Activated naive CD8-positive, alpha-beta T cell treated with anti-CD3 and anti-CD28 coated beads for 36 hours (primary cell): ENCODE measurements at places on chromosomes 1 and 21.
A peak's percentile ranks its signal among the peaks of the same experiment; 100 is the strongest.

- no peak for DNase-seq
- H3K4me1 ChIP-seq, result peaks cover 40% of the 10 kb centered on the region
- H3K4me3 ChIP-seq, result no peak overlapping the region
- no peaks in the 10 kb centered on the region for H3K27me3 ChIP-seq
- H3K27ac ChIP-seq, result no peak overlapping the region
- peaks cover 14% of the 10 kb centered on the region for H3K36me3 ChIP-seq
Observed at GRCh38 chr1:107942814-107943213, 22.2 kb downstream of the VAV3 start.

DNA sequence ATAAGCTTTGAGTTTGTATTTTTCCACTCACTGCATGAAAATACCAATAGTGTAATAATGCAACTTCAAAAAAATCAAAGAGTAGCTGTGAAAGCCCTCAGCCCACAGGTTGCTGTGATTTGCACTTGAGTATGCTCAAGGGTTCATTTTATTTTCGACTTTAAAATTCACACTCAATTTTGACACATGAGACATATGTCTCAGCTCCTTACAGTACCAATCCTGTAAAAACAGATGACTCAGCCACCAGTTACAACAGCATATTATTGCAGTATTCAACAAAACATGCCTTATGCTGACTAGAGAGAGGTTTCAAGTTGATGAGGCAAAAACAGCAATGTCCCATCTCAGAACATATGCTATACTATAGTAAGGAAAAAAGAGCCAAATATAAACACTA, 66.1 kb downstream of the CYYR1 start:
- no peaks in the 10 kb centered on the region for H3K27me3 ChIP-seq
- no peaks in the 10 kb centered on the region for H3K4me1 ChIP-seq
- H3K27ac ChIP-seq, result no peak overlapping the region
- no peak overlapping the region for H3K4me3 ChIP-seq
- DNase-seq, result no peak

GRCh38 chr1:11946647-11947046, 12.1 kb downstream of the PLOD1 start:
- no peak overlapping the region for H3K27ac ChIP-seq
- H3K36me3 ChIP-seq, result peaks cover 22% of the 10 kb centered on the region
- no peak for DNase-seq
- no peak overlapping the region for H3K4me3 ChIP-seq
- H3K27me3 ChIP-seq, result no peaks in the 10 kb centered on the region

GRCh38 chr1:107047602-107048001, 8.9 kb upstream of the PRMT6 start:
- H3K27me3 ChIP-seq, result peaks cover 14% of the 10 kb centered on the region
- no peak overlapping the region for H3K4me3 ChIP-seq

- no peaks in the 10 kb centered on the region for H3K4me1 ChIP-seq
- no peak overlapping the region for H3K27ac ChIP-seq
- H3K4me3 ChIP-seq, result no peak overlapping the region
- DNase-seq, result no peak
- no peaks in the 10 kb centered on the region for H3K27me3 ChIP-seq
Observed at GRCh38 chr1:8329439-8329838, 11.5 kb downstream of the SLC45A1 start.

GRCh38 chr1:179234863-179235262, 5.4 kb upstream of the ABL2 start:
- no peaks in the 10 kb centered on the region for H3K36me3 ChIP-seq
- no peak overlapping the region for H3K4me3 ChIP-seq
- no peak overlapping the region for H3K27ac ChIP-seq
- no peak for DNase-seq
- H3K4me1 ChIP-seq, result peaks cover 8% of the 10 kb centered on the region

DNA sequence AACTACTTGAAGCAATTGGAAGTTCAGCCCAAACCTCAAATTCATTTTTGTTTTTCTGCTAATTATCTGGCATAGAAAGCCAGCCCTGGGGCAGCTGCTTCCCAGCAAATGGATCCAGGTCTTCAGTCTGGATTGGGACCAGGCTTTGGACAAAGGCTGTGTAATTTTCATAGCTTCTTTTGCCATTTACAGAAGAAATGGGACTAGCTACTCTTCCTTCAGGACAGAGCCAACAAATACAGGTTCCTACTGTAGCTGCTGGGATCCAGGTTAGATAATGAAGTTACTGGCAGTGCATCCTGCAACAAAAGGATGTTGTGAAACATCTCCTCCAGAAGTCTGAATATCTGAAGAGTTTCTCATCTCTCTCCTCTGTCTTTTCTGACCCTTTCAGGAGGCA, 171.5 kb upstream of the CAMK1G start:
- no peaks in the 10 kb centered on the region for H3K36me3 ChIP-seq
- no peak overlapping the region for H3K27ac ChIP-seq
- no peak for DNase-seq
- H3K4me1 ChIP-seq, result no peaks in the 10 kb centered on the region
- H3K4me3 ChIP-seq, result no peak overlapping the region

DNA sequence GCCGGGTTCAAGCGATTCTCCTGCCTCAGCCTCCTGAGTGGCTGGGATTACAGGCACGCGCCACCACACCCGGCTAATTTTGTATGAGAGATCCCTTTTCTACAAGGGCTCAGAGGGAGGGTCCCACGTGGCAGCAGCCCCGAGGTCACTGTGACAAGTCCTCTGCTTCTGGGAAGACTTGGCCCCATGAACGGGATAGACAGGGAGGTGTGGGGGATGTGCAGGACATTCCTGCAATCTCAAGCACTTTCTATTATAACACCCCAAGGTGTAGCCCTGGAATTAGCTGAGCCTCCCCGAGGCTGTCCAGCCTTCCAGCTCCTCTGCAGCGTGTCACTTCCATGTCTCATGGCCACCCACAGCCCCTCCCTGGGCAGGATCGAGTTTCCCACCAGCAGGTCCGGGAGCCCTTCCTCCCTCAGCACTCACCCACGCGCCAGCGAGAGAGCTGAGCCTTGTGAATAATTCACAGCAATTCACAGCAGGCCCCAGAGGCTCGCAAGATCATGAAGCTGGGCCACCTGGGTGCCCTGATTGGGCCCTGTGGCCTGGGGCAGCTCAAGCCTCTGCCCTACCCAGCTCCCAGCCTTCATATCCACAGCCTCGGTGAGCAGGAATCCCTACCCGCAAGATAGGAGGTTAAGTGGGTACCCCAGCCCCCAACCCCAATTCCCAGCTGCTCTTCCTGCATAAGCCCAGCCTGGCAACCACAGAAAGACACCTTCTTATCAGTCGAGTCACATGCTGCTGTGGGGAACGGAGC, 22.8 kb upstream of the RNU1-4 start:
- no peaks in the 10 kb centered on the region for H3K36me3 ChIP-seq
- no peak for DNase-seq
- no peaks in the 10 kb centered on the region for H3K4me1 ChIP-seq
- H3K27me3 ChIP-seq, result peaks cover 33% of the 10 kb centered on the region

DNA sequence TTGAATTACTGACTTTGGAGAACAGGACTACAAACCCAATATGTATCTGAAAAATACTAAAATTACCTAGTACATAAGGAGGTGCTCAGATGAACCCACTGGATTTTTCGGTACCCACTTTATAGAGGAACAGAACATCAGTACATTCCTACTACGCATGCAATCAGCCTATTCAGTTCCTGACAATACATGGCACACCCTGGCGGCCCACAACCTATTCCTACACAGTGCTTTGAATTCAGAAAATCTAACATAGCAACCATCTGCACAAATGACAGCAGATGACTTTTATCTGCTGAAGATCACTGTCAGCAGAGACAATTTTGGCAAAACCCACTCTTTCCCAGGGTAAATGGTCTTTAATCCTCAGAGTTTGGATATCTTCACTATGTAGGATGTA, 257.1 kb upstream of the GREM2 start:
- no peaks in the 10 kb centered on the region for H3K36me3 ChIP-seq
- H3K4me3 ChIP-seq, result no peak overlapping the region
- no peak for DNase-seq
- H3K27me3 ChIP-seq, result no peaks in the 10 kb centered on the region

- peak overlapping the region; percentile 99 for H3K4me3 ChIP-seq
- H3K27me3 ChIP-seq, result peaks cover 34% of the 10 kb centered on the region
- H3K4me1 ChIP-seq, result peaks cover 18% of the 10 kb centered on the region
- H3K36me3 ChIP-seq, result peaks cover 4% of the 10 kb centered on the region
- DNase-seq, result no peak
- no peak overlapping the region for H3K27ac ChIP-seq
Observed at GRCh38 chr1:156571261-156571852, 1.0 kb downstream of the IQGAP3 start.

GRCh38 chr1:209403921-209404320, 179.6 kb upstream of the CAMK1G start:
- no peaks in the 10 kb centered on the region for H3K36me3 ChIP-seq
- H3K4me3 ChIP-seq, result no peak overlapping the region
- H3K27ac ChIP-seq, result no peak overlapping the region
- no peak for DNase-seq

DNA sequence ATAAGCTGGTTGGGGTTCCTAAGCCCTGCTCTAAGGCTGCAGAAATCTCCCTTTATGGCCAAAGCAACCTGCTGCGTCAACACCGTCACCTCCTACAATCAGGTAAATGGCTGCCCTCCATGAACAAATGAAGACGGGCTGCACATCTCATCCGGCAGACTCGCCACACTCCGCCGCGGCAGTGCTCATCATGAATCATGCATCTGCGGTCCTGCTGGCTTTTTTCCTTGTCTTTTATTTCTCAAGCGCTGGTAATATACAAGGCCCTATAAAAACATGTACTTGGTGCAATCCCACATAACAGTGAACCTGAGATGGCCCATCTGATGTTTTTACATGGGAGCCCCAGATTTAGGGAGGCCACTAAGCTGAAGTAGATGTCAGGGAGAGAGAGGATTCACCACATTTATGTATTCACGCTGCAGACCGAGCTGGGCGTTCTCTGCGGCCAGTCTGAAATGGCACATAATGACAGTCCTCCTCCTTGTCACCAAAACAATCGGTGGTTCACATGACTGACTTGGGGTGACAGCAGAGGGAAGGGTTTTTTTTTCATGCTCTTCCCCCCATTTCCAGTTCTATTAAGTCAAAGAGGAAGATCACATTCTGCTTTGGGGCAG, 91.6 kb downstream of the KAZN start:
- no peak overlapping the region for H3K27ac ChIP-seq
- no peaks in the 10 kb centered on the region for H3K27me3 ChIP-seq
- no peaks in the 10 kb centered on the region for H3K4me1 ChIP-seq
- H3K36me3 ChIP-seq, result no peaks in the 10 kb centered on the region
- no peak for DNase-seq

DNA sequence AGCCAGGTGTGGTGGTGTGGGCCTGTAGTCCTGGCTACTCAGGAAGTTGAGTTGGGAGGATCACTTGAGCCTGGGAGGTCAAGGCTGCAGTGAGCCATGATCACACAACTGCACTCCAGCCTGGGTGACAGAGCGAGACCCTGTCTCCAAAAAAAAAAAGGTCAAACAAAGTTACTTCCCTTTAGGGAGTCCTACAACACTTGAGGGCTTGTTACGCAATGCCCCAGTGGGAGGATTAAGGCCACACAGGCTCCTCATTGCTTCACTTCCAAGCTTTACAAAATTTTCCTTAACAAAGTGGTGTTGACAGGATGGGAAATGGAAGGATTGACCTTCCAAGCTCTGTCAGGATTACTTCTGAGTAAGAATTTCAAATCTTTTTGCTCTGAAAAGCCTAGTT, 6.2 kb upstream of the EXTL1 start:
- no peak for DNase-seq
- peaks cover 21% of the 10 kb centered on the region for H3K4me1 ChIP-seq
- no peak overlapping the region for H3K27ac ChIP-seq
- H3K27me3 ChIP-seq, result no peaks in the 10 kb centered on the region

GRCh38 chr1:41330588-41331545, 30.4 kb upstream of the FOXO6 start:
- H3K4me1 ChIP-seq, result no peaks in the 10 kb centered on the region
- no peak overlapping the region for H3K4me3 ChIP-seq

DNA sequence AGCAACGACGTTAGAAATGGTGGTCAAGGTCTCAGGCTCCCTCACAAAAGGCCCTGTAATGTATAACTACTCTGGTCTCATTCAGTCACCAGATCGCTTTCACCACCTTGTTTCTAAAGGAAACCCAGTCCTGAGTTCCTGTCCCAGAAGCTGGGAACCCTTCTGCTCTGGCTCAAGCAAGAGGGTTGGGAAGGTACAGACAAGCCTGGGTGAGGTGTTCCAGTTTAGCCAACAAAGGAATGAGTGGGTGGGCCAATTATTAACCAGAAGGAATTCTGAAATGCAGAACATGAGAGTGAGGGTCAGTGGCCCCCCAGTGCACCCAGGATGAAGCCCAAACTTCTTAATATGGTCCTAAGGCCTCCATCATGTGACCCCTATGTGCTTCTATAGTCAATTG, 17.5 kb downstream of the TRABD2B start:
- peaks cover 4% of the 10 kb centered on the region for H3K4me1 ChIP-seq
- peaks cover 37% of the 10 kb centered on the region for H3K27me3 ChIP-seq
- no peak for DNase-seq

GRCh38 chr1:24289937-24290595, 29.1 kb upstream of the GRHL3 start:
- DNase-seq, result no peak
- H3K4me3 ChIP-seq, result no peak overlapping the region
- H3K36me3 ChIP-seq, result no peaks in the 10 kb centered on the region

GRCh38 chr1:68478662-68479061, 18.2 kb downstream of the DEPDC1 start:
- no peak overlapping the region for H3K27ac ChIP-seq
- H3K4me1 ChIP-seq, result no peaks in the 10 kb centered on the region
- H3K4me3 ChIP-seq, result no peak overlapping the region
- H3K27me3 ChIP-seq, result no peaks in the 10 kb centered on the region
- no peak for DNase-seq
- H3K36me3 ChIP-seq, result peaks cover 8% of the 10 kb centered on the region

DNA sequence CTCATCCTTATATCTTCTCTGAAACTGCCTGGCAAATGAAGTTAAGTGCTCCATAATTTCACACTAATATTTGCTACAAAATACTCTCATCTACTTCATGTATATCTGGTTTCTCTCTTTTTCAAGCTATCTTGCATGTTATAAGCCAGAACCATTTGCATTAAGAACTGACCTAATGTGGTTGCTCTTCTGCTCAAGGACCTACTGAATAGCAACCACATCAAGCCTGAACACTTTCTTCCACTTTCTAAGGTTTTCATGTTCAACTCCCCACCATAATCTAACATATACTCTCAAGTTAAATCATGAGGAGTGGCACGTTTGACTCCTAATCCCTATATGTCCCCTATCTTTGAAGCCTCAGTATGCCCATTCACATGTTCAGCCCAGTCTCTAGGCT, 27.2 kb downstream of the RGS1 start:
- DNase-seq, result no peak
- no peak overlapping the region for H3K27ac ChIP-seq
- H3K4me1 ChIP-seq, result peaks cover 24% of the 10 kb centered on the region
- peaks cover 4% of the 10 kb centered on the region for H3K27me3 ChIP-seq
- H3K36me3 ChIP-seq, result no peaks in the 10 kb centered on the region
- H3K4me3 ChIP-seq, result no peak overlapping the region
